ENCODE measurements at places on chromosomes 3 and 15. TPM values are rescaled to one million over a fixed set of nuclear protein-coding genes. Genes with fewer than 3 reads are reported as not detected.

C15orf61 gene
- total RNA-seq: 3.8 TPM

LPCAT4 gene
- 63.0 TPM for total RNA-seq

IL5RA gene
- not detected for total RNA-seq

IQCB1 gene
- 9.9 TPM for total RNA-seq

NUSAP1 gene
- 74.9 TPM for total RNA-seq

GNAT1 gene
- total RNA-seq: not detected

NANOGP8 gene
- not detected for total RNA-seq

CELSR3 gene
- total RNA-seq: 4.4 TPM

ADGRG7 gene
- not detected for total RNA-seq

PLSCR4 gene
- 9.0 TPM for total RNA-seq

FEZF2 gene
- not detected for total RNA-seq

ZSCAN2 gene
- total RNA-seq: 14.5 TPM

FSIP1 gene
- 0.70 TPM for total RNA-seq

TUSC7 gene
- total RNA-seq: not detected

A4GNT gene
- not detected for total RNA-seq

GOLGA8J gene
- total RNA-seq: 0.12 TPM

BBX gene
- 18.0 TPM for total RNA-seq

GOLGA8S gene
- total RNA-seq: 0.18 TPM

THBS1 gene
- total RNA-seq: 61.3 TPM
